ENCODE measurements at places on chromosomes 6 and 20.

GRCh38 chr6:169087443-169088041 lies 166.1 kb downstream of the THBS2 start:
- no peak for DNase-seq

GRCh38 chr6:51737580-51738360 lies 349.6 kb downstream of the PKHD1 start:
- no peak for DNase-seq

DNA sequence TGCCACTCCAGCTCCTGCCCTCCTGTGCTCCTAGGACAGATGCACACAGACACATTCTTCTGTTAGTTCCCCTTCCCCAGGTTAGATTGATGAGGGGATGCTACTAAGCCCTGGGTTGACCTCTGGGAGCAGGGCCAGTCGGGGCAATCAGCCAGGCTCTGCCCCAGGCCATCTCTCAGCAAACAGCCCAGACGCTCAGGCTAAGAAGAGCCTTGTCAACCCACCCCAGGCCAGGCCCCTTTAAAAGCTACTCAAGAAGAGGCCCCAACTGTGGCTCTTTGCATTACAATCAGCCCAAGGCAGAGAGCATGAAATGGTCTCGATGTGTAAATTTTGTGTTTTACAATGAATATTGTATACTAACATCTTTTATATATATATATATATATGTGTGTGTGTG lies 107.4 kb downstream of the TFAP2A start:
- DNase-seq: no peak

- DNase-seq: no peak
Observed at GRCh38 chr6:117425431-117426153, at the start of gene ROS1. Gene ROS1, minus strand, starts transcription at chr6:117425942. Its CDS starts 286 bp downstream, at chr6:117425656.

DNA sequence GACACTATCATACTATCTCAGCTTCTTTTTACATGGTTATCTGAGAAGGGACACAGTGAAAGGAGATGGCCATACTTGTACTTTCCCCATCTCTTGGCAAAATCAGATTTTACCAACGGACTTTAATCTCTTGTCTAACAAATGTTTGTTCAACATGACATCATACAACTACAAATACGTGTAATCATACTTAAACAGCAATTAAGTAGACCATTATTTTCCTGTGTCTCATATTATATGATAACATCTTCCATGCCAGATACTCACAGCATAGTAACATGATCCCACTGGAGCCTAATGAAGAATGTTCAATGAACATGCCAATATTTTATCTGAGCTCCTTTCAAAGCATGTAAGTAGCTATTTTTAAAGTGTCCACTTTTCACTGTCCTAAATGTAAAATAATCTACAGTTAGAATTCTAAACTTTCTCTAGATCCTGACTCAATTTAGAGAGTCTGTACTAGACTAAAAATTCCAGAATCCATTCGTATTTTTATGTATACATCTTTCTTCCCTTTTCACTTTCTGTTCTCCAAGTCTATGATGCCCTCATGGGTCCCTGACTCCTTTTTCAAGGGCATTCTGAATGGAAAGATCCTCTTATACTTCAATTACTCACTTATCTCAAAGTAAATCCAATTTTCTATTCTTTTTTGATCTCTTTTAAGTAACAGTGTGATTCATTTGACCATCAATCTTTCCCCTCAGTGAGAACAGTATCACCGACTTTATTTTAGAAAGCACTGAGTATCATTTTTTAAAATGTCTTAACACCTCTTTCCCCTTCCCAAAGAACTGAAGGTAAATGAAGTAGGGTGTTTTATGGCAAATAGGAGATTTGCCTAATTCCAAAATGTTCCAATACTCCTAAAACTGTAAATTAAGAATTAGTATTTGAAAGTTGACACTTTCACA lies 133.5 kb downstream of the CDK19 start:
- DNase-seq: no peak

GRCh38 chr6:89853068-89853467 lies 23.4 kb downstream of the CASP8AP2 start:
- DNase-seq: no peak

GRCh38 chr6:25682324-25682723 lies 30.3 kb downstream of the SCGN start:
- DNase-seq: no peak

All from cortex of kidney (tissue), 1 donor.